ENCODE measurements at places on chromosomes 7 and 10. TPM values are rescaled to one million over a fixed set of nuclear protein-coding genes. Genes with fewer than 3 reads are reported as not detected.

Gene PPP1R17
- not detected for total RNA-seq

Gene VWC2
- not detected for total RNA-seq

Gene AEBP1
- total RNA-seq, result 3.5 TPM

Gene NAT16
- total RNA-seq, result not detected
